Trophoblast cell (in vitro differentiated cells and primary cell): ENCODE measurements at places on chromosomes 3 and 15.

DNA sequence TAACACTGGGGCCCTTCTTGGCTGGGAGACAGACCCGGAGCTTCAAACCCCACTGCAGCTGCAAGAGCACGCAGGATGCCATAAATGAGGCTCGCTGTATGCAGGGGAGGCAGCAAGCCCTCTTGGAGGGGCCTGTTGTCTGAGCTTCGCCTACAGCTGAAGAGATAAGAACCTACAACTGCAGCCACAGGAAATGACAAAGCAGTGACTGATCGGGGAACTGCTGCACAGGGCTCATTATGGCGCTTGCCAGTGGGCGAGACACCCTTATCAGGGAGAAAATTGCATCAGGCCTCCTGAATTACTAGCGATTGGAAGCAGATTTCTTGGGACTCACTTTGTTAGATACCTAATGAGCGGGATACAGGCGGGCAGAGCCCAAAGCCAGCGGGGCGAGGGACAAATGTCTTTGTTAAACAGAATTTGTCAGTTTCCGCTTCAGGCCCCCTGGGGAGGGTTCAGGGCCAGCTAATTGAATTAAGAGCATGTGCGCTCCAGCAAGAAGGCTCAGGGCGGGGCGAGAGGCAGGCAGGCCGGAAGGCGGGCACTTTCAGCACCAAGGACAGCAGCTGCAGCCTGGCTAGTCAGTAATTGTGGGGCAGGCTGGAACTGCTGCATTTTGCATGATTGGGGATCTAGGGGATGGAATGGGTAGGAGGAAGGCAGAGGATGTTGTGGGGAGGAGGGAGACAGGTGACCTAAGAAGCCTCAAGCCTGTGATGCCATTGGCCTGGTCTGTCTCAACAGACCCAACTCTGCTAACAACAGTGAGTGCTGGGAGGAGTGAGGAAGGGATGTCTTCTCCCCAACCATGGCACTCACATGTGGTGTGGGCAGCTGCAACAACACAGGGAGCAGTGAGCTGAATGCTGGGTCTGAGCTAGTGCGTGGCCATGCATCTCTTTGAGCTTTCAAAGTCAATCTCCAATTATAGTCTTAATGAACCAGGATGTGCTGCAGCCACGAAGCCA, 55.3 kb downstream of the CCDC33 start:
- DNase-seq = peak; percentile 55

GRCh38 chr3:54772746-54773145, 155.1 kb downstream of the LRTM1 start:
- DNase-seq = peak; percentile 74

GRCh38 chr3:133211449-133211848, 173.3 kb downstream of the TMEM108 start:
- no peak for DNase-seq

DNA sequence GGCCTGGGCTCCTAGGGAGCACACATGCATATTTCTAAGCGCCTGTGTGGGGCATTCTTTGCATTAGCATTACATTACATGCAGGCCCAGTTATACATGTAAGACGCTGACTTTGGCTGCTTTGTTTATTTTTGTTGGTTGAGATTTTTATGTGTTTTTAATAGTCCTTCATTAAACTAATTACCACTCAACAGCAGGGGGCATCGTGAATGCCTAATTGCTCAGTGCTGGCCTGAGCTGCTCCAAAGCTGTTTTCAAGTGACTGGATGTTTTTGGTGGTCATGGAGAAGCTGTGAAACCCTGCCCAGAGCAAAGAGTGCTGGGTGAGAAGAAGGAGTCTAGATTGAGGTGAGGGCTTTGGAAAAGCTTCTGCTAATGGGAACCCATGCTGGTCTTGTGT, 41.5 kb downstream of the GPD1L start:
- no peak for DNase-seq
